ENCODE measurements at places on chromosomes 2 and 18. TPM values are rescaled to one million over a fixed set of nuclear protein-coding genes. Genes with fewer than 3 reads are reported as not detected.
A peak's percentile ranks its signal among the peaks of the same experiment; 100 is the strongest.

Gene RNU2-63P
- not detected for total RNA-seq

Gene LYPD1
- total RNA-seq = 153 TPM

Gene SERPINB11
- not detected for total RNA-seq

- no peak for DNase-seq
Measured at GRCh38 chr2:231393149-231394131, 2.1 kb upstream of the B3GNT7 start.

- DNase-seq = no peak
Measured at GRCh38 chr2:239376942-239377531, 23.8 kb downstream of the HDAC4 start.

DNA sequence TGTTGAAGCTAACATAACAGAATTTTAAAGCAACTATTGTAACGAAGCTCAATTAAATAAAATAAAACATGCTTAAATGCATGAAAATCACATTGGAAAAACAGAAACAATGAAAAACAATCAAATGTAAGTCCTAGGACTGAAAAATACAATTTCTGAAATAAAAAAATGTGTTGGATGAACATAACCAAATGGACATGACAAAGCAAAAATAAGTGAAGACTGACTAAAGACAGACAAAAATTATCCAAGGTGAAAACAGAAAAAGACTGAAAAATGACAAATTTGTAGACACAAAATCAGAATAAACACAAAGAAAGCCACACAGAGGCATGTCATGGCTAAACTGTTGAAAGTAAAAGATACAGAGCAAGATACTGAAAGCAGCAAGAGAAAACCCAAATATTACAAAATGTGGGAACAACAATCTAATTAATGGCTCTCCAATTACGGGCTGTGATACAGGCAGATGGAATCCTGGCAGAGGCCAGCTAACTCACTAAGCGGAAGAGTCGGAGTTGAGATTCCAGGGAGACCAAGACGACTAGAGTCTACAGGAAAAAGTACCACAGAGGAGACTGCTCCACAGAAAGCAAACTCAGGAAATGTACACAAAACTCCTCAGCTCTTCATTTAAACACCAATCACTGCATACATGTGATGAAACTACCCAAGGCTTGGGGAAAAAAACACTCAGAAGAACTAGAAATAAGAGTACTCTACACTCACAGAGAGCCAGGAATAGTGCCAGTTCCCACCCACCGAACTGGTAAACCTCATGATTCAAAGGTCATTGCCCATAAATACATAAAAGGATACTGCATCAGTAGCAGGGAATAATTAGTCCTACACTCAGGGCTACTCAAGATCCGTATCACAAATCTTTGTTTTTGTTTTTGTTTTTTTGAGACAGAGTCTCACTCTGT is 83.6 kb downstream of the ATAD2B start:
- no peak for DNase-seq

- no peak for DNase-seq
Measured at GRCh38 chr2:13770279-13770678, 862.2 kb upstream of the LRATD1 start.

DNA sequence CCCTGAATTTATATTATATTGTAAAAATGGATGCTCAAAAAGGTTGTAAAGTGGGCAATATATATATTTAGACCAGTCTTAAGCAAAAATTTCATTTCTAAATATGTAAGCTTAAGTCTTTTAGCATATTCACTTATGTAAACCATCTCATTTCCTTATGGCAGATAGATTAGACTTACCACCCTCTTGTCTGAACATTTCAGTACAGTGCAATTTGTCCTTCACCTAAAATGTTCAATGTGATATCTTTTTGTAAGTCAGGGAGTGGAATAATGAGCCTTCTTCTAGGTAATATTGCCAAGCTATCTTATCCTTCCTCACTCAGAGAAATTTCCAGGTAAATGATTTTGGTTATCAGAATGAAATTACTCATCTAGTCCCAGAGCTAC is 92.3 kb downstream of the KLF7 start:
- no peak for DNase-seq

GRCh38 chr2:95058466-95058988 is 33.0 kb downstream of the MAL start:
- DNase-seq = no peak

DNA sequence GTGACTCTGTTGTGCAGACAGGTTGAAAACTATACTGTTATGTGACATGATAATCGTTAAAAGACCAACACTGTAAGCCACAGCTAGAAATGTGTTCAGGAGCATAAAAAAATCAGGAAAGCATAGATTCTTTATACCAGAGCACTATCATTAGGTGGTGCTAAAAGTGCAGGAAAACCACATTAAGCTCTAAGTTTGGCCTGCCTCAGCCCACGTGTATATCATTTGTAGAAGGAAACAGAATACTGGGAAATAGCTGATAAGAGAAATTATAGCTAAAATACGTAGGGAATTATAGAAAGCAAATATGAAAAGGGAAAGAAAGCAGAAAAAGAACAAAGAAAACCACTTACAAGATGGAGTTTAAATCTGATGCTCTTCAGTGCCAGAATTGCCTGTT is 26.5 kb upstream of the C2orf74 start:
- DNase-seq = peak; percentile 21

Data from Daoy (cell line).